ENCODE measurements at places on chromosomes 5 and 9.

DNA sequence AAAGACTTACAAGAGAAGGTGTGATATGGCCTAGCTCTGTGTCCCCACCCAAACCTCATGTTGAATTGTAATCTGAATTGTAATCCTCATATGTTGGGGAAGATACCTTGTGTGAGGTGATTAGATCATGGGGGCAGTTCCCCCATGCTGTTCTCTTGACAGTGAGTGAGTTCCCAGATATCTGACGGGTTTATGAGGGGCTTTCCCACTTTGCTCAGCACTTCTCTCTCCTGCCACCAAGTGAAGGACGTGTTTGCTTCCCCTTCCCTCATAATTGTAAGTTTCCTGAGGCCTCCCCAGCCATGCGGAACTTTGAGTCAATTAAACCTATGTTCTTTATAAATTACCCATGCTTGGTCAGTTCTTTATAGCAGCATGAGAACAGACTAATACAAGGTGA is 49.0 kb downstream of the CDO1 start:
- no peak for DNase-seq

- DNase-seq: no peak
Measured at GRCh38 chr5:67986761-67987160, 228.8 kb upstream of the PIK3R1 start.

GRCh38 chr9:120951960-120952618 is 25.5 kb upstream of the TRAF1 start:
- no peak for DNase-seq

GRCh38 chr9:93319301-93319991 is 132.0 kb upstream of the FAM120A start:
- DNase-seq: no peak

- DNase-seq: no peak
Measured at GRCh38 chr5:52814352-52815148, 26.8 kb downstream of the ITGA1 start.

- no peak for DNase-seq
Measured at GRCh38 chr9:75626860-75627259, 263.6 kb upstream of the PCSK5 start.

- no peak for DNase-seq
Measured at GRCh38 chr5:97846643-97847042, 663.6 kb upstream of the RIOK2 start.

- no peak for DNase-seq
Measured at GRCh38 chr5:178675922-178676321, 49.1 kb upstream of the CLK4 start.

- DNase-seq: no peak
Measured at GRCh38 chr5:14244721-14245120, 101.6 kb downstream of the TRIO start.

DNA sequence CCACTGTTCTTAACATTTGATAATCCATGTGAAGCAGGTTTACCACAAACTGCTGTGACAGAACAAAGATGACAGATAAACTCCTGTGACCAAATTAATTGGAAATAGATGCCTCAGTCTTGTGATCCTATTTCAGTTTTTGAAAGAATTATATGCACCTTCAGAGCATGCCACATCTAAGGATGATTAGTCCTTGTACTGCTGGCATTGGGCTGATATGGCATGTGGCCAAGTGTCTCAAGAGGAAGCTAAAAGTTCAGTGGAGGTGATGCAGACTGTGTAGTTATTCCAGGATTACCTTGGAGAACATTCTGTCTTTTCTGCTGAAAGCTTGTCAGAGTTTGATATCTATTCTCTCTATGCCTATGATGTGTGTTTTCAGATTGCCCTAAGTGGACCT is 314.4 kb upstream of the EFNA5 start:
- DNase-seq: no peak

GRCh38 chr5:55634209-55634805 is 77.8 kb downstream of the SLC38A9 start:
- no peak for DNase-seq

- DNase-seq: no peak
Measured at GRCh38 chr5:95605786-95606185, 14.1 kb upstream of the GPR150 start.

GRCh38 chr5:68646144-68646543 is 430.6 kb downstream of the PIK3R1 start:
- no peak for DNase-seq

GRCh38 chr5:129619782-129620181 is 128.1 kb upstream of the MINAR2 start:
- no peak for DNase-seq

GRCh38 chr9:134434894-134435506 is 108.7 kb downstream of the RXRA start:
- no peak for DNase-seq

DNA sequence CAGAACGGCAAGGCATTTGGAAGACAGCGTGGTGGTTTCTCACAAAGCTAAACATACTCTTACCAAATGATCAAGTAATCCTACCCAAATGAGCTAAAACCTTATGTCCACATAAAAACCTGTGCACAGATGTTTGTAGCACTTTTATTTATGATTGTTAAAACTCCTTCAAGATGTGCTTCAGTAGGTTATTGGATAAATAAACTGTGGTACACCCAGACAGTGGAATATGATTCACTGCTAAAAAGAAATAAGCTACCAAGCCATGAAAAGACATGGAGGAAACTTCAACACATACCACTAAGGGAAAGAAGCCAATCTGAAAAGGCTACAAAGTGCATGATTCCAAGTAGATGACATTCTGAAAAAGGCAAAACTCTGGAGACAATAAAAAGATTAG is 94.2 kb downstream of the FOXD1 start:
- no peak for DNase-seq

Data from activated T-helper 9 cell treated with anti-CD3 and anti-CD28 coated beads, Interleukin-2, amount 50 U/mL, for 16 hours (primary cell).